ENCODE measurements at places on chromosomes 2 and 18.

GRCh38 chr2:191486584-191487320 is 191.2 kb upstream of the NABP1 start:
- DNase-seq, result peak; percentile 97

GRCh38 chr2:112758711-112759110 is 5.7 kb downstream of the CKAP2L start:
- no peak for DNase-seq

- no peak for DNase-seq
Measured at GRCh38 chr2:105600949-105601794, 143.5 kb upstream of the NCK2 start.

DNA sequence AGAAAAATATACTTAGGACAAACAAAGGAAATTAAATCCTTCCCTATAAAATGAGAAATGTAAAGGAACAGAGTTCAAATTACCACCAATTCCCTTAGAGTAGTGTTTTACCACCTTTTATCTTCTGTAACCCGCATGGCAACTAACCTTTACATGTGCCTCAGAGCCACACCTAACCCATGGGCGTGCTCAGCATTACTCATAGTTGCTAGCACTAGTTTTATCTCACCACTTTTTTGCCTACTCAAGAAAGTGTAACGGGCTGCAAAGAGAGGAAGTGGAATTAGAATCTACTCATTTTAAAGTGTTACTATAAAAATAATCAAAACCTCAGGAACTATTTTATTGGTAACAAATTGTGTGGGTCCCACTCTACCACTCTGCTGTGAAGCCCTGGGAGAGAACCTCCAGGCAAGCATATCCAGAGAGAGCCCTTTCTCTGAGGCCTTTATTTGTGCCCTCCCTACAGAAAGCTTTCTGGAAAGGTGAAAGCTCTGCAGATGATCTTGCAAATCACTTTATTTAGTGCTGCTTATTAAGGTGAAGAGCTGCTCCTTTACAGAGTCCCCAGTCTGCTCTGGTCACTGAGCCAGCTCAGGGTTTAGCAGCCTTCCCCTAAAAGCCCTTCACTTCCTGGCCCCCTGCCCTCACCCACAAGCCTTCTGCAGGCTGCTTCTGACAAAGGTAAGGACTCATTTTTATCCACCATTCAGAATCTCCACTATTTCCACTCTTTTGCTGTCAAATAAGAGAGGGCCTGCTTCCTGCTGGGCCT is 98.8 kb downstream of the TRABD2A start:
- no peak for DNase-seq

GRCh38 chr2:196131949-196132925 is 39.1 kb downstream of the STK17B start:
- DNase-seq, result no peak

DNA sequence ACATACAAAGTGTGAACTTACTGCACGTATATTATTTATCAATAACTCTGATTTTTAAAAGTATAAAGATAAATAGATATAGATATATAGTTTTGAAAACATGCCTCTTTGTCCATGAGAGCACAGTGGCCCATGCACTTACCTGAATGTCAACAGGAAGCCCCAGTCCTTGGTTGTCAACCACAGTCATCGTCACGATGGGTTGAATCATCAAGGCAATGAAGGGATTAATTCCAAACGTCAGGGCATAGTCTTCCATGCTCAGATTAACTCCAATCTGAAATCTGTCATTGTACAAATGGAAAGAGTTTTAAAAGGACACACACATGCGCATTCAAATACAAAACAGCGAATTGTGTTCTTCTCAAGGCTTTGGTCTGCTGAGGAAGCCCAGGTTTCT is 15.5 kb downstream of the SCYGR4 start:
- no peak for DNase-seq

DNA sequence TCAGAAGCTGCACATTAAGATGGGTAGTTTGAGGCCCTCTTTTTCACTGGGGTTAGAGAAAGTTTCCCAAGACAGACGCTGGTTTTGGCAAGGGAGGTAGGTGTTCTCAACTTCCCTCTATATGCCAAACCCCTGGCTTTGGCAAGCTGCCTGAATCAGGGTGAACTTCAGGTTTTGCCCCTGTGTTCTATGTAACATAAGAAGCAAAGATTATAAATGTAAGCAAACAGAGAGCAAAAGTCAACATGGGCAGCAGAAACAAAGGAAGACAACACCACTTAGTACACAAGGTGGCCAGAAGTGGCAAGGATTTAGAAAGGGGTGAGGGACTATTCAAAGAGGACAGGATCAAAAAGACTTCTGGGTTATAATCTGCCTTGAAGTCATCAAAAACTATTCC is 70.5 kb upstream of the TFCP2L1 start:
- no peak for DNase-seq

DNA sequence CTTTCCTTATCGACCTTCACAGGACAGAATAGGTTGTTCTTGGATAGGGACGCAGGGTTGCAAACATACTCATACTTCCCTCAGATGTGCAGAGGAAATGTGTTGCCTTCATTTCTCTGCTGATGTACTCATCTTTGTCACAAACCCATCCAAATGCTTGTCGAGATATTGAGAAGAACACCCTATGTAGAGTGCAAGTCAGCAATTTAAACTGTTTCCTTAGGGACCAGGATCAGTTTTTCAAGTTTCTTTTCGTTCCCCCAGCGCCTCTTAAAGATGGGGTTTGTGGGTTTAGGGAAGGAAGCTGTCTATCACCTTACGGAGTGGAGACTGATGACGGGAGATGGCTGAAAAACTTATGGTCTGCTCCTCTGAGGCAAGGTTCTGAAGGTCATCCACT is 474.2 kb downstream of the EPHA4 start:
- no peak for DNase-seq

DNA sequence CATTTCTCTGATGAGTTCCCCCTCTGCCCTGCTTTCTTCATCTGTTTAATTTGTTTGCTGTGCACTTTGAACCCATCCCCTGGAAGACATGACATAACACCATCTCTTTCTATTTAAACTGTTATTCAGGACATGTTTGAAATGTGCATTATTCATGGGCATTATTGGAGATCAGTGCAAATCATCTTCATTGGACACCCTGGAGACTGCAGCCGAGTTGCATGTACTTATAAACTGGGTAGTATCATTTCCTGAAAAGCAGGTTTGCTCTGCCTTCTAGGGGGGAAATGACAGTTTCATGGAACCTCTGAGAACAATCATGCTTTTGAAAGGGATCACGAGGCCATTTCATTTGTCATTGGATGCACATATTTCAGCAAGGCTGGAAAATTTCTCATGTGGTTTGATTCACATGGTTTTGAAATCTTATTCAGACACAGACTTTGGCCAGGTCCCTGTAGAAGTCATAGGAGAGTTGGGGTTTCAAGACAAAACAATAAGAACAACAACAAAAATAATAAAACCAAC is 462.8 kb upstream of the MEX3C start:
- no peak for DNase-seq

GRCh38 chr2:25430556-25430955 is 88.8 kb upstream of the DNMT3A start:
- DNase-seq, result no peak

DNA sequence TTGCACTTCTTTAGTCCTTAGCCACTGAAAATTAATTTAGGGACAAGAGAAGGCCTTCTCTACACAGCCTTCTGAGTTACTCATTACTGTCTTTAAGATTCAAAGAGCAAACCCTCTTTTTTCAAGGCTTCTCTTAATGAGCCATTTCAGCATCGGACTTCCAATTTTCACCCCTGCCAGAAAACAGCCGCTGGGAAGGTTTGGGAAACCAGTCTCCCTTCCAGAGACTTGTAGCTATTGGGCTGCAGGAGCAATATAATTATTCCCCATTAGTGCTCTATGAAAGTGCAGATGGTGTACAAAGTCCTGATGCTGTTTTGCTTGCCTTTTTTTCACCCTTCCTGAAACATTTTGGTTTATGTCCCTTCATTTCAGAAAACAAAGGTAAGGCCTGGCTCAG is 79.3 kb downstream of the GPR39 start:
- DNase-seq, result no peak

- peak; percentile 51 for DNase-seq
Measured at GRCh38 chr2:237723602-237724001, 75.0 kb upstream of the RBM44 start.
